Stimulated activated CD8-positive, alpha-beta memory T cell treated with anti-CD3 and anti-CD28 coated beads, Interleukin-7, amount 100 ng/mL, for 4 hours (primary cell): ENCODE measurements at places on chromosomes 12 and 14.

- DNase-seq, result no peak
Observed at GRCh38 chr14:95137804-95138167, 19.5 kb downstream of the DICER1 start.

GRCh38 chr12:52857500-52857899 is 8.7 kb upstream of the KRT78 start:
- DNase-seq, result no peak

- no peak for DNase-seq
Observed at GRCh38 chr12:65755596-65755978, 68.7 kb upstream of the HMGA2 start.

GRCh38 chr12:128829861-128830504 is 6.2 kb upstream of the SLC15A4 start:
- DNase-seq, result no peak

GRCh38 chr14:104682107-104682593 is 7.3 kb upstream of the INF2 start:
- DNase-seq, result no peak

DNA sequence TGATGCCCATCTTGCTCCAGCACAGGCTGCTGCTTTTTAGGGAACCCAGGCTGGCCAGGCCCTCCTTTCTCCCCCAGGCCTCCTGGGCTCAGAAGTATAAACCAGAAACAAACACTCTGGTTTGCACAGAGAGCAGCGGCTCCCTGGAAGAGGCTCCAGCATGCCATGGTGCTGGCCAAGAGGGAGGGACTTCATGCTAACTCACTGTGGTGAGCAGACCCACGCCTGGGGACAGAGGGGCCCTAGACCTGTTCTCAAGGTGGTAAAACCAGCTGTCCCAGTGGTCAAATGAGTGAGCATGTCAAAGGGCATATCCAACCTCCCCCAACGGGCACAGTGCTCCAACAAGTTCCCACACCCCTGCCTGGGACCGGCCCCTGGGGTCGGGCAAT is 15.5 kb downstream of the BCL11B start:
- no peak for DNase-seq

DNA sequence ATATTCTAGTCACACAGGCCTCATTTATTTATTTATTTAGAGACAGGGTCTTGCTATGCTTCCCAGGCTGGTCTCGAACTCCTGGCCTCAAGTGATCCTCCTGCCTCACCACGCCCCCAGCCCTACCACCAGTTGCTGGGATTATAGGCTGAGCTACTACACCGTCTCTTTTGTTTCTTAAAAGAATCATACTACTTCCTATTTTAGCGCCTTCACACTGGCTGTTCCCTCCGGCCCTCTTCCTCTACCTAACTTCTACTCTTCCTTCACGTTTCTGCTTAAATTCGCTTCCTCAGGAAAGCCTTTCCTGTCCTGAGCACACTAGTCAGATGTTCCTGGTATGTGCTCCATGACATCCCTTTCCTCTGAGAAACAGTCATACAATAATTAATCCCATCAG is 6.4 kb upstream of the MRPL42 start:
- no peak for DNase-seq

GRCh38 chr14:62491146-62491545 is 554.1 kb downstream of the KCNH5 start:
- no peak for DNase-seq

DNA sequence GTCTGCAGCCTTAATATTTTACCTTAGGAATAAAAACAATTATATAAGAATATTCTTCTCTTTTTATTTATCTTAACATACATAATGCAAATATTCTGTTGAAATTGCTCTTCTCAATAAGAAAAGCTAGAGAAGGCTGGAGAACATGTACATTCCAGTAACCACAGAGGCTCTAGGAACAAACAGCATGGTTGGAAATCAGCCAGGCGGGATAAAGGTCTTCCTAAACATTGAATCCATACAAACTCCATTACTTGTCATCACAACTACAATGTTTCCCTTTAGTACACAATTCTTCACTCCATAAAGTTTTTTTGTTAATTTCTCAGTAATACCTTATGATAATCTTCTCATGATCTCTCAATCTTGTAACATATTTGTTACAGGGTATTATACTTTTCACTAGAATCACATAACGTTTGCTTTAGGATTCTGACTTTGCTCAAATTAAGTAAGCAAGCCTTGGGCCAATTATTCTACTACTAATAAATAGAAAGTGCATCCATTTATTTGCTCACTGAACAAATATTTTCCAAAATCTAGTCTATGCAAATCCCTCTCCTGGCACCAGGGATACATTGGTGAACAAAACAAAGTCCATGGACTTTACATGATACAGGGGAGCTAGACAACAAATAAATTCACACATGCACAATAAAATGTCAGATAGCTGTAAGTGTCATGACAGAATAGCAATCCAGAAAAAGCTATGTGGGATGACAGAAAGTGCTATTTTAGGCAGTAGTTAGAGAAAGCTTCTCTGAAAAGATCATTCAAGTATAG is 237.5 kb upstream of the TMTC1 start:
- no peak for DNase-seq

- no peak for DNase-seq
Observed at GRCh38 chr14:105885561-105886320, 359.4 kb downstream of the TMEM121 start.
